ENCODE measurements at places on chromosomes 1 and 21.

DNA sequence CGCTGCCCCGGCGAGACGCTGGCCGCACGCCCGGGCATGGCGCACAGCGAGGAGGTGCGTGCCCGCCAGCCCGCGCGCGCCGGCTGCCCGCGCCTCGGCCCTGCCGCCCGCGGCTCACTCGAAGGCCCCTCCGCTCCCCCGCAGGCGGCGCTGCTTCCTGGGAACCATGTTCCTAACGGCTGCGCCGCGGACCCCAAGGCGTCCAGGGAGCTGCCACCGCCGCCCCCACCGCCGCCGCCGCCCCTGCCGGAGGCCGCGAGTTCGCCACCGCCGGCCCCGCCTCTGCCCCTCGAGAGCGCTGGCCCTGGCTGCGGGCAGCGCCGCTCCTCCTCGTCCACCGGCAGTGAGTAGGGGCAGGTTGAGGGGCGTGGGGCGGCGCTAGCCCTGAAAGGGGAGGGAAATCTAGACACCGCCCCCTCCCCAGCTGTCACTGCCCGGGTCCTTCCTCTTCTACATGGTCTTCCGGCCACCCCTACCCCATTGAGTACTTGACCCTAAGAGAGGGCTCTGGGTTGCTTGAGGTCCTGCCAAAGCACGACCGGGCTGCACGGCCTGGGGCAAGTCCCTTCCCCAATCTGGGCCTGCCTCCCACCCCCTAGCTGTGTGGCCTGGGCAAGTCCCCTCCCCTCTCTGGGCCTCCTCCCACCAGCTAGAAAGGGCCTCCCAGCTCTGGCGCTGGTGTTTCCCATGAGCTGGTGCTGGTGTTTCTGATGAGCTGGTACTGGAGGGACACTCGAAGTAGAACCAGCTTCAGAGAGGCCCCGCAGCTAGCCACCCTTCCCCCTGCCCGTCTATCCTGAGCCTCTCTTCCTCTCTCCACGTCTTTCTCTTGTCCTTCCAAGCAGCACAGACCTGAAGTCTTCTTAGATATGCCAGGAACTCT, 17.0 kb downstream of the TNFRSF25 start:
- DNase-seq, result no peak

- DNase-seq, result no peak
Observed at GRCh38 chr1:175801979-175802378, 58.6 kb upstream of the TNR start.

DNA sequence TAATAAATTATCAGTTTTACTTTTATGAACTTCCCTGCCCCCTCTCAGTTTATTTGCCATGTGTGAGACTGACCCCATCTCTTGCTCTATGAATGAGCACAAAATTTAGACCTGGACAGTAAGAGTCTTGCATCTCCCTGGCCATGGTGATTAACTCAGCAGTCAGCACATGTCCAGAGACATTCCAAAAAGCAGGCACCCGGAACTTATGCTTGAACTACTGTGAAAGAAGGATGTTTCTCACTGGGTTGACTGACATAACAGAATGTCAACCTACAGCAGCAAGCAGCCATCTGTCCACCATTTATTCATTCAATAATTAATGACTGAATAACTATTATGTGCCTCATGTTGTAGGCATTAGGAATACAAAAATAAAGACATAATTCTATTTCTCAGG, 11.3 kb upstream of the SEC16B start:
- DNase-seq, result no peak

GRCh38 chr1:227733751-227734545, 1.2 kb downstream of the JMJD4 start:
- no peak for DNase-seq

- DNase-seq, result no peak
Observed at GRCh38 chr21:46145840-46146691, 9.3 kb downstream of the FTCD start.

DNA sequence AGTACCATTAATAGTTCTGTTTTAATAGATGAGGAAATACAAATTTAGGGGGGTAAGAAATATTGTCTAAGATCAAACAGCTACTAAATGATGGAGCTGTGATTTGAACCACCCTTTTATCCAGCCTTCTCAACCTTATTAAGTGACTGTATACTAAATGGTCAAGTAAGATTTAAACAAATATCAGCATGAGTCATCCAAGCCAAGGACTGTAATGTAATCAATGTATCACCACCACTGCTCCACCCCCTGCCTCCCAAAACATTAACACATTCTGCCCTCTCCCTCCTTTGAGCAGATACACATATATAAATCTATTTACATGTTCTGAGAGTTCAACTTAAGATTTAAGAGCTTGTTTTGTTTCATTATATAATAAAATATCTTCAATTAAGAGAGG, 58.9 kb downstream of the LRRC40 start:
- no peak for DNase-seq
